Activated naive CD4-positive, alpha-beta T cell (primary cell): ENCODE measurements at places on chromosomes 2 and 18.

GRCh38 chr2:151902829-151903228, 74.6 kb upstream of the ARL5A start:
- no peak for DNase-seq

GRCh38 chr2:228599781-228600180, 418.3 kb upstream of the SPHKAP start:
- DNase-seq: no peak

- no peak for DNase-seq
Observed at GRCh38 chr2:223008162-223008561, 43.8 kb upstream of the KCNE4 start.

GRCh38 chr2:144217853-144218633, 301.9 kb downstream of the ZEB2 start:
- no peak for DNase-seq
